ENCODE measurements at places on chromosomes 7 and 10.

DNA sequence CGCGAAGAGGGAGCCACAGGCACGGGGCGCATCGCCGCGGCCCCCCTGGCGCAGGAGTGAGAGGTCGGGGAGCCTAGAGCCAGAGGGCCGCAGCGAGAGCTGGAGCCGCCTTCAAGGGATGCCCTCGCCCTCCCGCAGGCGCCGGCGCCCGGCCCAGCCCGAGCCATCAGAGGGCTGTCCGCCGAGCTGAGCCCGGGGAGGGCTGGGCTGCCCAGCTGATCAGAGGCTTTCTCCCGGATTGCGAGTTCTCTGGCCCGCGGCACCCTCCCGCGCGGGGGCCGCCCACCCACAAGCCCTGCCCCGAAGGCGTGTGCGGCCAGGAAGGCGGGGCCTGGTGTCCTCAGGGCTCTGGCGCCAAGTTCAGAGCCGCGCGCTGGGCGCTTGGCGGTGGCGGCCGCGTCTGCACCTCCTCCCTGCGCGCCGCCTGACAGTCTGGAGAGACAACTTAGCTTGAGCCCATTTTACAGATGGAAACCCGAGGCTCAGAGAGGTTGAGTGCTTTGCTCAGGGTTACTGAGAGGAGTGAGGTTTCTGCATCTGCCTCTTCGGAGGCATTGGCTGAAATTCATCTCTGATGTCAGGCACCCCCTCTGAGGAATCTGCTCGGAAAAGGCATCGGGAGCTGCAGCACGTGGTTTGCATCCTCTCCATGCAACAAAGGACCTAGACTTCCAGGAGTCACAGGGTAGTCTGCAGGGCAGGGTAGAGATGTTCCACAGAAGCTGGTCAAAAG is 3.8 kb upstream of the ANTXRL start:
- DNase-seq: no peak

- no peak for DNase-seq
Observed at GRCh38 chr10:11261687-11262493, 244.2 kb downstream of the CELF2 start.

DNA sequence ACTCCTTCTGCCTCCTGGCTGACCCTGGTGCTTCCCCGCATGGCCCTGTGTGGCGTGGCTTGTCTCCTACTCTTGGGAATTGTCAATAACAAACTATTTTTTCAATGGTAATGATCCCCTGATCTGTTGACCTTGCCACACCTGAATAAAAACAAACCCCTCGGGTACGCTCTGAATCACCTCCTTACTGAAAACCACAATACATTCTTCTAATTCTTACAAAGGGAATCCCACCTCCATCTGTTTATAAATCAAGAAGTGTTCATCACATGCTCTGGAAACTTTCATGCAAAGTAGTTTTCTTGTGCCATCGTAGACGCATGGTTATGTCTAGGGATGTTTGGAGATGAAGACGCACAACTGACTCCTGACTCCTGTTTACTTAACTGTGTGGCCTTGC is 245.8 kb downstream of the FRMD4A start:
- no peak for DNase-seq

DNA sequence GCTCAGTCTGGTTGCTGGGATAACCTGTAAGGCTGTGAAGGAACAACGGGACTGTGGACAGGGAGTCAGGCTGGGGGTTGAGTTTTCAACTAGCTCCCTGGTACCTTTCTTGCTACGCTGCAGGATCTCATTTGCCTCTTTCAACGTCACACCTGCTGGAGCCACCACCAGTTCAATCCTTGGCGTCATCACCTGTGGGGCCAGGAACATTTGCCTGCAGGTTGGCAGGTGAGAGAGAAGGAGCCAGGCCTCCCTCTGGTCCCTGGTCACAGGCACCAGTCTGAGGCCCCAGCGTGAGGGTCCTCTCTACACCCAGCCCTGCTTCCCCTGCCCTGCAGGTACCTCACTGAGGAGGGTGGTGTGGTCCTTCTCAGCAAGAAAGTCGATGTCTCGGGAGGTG is 9.8 kb downstream of the IMPDH1 start:
- DNase-seq: no peak

DNA sequence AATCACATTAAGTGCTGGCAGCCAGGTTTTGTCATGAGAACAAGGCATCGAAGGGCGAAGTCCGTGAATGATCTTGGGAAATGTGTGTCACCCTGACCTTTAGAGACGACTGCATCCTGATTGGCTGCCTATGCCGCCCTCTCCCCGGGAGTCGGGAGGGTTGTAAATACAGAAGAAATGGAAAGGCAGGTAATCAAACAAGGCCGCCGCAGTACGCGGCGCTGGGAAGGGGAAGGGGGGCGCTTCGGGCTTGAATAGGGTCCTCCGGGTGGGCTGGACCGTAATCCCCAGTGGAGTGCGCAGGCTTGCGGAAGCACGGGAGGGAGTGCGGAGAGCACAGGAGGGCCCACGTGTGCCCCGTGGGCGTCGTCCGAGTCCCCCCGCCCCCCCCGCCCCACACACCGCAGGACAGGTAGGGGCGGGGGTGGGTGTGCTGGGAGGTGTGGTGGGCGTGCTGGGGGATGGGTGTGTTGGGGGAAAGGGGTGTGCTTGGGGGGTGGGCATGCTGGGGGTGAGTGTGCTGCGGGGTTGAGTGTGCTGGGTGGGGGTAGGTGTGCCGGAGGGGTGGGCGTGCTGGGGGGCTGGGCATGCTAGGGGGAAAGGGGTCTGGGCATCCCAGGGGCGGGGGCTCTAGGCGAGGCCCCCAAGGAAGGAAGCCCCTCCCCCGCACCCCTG is 169.4 kb downstream of the ARHGAP12 start:
- DNase-seq: no peak

DNA sequence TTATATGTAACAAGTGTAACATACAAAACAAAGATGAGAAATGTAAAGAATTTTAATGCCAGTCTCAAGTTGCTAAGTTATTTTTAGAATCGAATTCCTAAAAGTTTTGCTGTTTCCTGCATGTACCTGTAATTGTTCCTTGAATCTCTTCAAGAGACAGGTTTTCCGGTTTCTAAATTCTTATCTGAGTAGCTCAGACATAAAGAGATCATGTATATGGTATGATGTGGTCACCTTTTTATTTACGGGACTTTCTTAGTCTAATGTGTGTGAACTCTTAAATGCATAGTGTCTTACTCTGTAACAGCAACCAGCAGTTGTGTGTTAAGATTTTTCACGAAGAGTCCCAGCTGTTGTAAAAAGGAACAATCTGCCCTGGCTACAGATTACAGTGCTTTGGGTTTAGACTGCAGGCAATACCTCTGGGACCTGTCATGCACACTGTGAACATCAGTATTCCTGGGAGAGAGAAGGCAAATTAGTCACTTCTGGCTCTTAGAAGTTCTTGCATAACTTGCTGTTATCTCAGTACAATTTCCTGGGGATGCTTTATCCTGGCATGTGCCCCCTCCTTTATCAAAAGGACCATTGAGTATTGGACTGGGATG is 263.4 kb downstream of the BICC1 start:
- DNase-seq: no peak

DNA sequence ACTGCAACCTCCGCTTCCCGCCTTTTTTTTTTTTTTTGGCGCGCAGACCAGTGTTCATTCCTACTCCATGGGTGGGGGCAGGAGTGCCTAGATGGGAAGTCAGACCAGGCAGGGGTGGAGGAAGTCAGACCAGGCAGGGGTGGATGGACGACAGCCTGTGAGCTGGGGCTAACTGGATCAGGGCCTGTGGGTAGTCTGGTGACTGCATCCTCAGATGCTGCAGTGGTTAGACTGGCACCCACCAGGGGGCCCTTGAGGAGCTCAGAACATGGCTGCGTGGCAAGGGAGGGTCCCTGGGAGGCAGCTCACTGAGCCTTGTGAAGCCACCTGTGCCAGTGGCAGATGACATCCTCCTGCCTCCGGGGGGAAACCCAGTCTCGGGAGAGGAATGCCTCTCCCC is 35.1 kb downstream of the RCC1L start:
- no peak for DNase-seq

- no peak for DNase-seq
Observed at GRCh38 chr7:102156867-102157266, 129.8 kb upstream of the SH2B2 start.

- no peak for DNase-seq
Observed at GRCh38 chr7:99498546-99498944, 1.5 kb downstream of the ZNF394 start.

DNA sequence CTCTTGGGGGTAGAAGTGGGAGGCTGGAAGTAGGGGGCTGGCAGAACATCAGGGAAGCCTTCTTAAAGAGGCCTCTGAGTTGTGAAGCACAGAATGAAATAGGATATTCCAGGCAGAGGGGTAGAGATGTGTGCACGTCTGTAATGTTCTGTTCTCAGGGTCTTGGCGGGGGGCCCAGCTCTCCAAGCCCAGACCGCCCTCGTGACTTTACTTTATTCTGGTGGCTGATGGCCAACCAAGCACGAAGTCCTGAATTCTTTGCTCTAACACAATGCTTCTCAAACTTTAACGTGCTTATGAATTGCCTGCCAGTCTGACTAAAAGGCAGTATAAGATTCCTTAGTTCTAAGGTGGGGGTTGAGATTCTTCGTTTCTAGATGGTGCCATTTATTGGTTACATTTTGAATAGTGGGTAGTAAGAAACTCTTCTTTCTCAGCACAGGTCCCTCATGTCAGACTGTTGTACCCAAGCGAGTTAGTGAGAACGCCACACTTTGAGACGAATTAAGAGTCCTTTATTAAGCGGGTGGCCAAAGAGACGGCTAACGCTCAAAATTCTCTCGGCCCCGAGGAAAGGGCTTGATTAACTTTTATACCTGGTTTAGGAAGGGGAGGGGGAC is 8.2 kb downstream of the PRXL2A start:
- peak; percentile 31 for DNase-seq

DNA sequence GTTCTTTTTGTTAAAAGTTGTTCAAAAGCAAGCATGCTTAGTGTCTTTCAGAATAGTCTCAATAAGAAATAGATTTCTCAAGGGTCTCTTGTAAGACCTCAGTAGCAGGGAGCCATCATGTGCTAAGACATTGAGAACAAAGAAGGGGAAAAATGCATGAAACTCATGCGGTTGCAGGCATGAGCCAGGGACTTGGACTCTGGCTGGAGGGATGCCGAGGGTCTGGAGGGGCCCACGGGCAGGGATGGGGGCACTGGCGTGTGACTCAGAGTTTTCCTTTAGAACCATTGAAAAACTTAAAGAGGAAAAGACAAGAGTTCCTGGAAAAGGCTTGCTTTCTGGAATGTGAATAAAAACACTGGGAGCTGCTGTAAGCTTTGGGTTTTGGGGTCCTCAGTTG is 253.3 kb downstream of the CCDC3 start:
- no peak for DNase-seq

GRCh38 chr7:134879815-134880475 is 100.5 kb downstream of the CALD1 start:
- DNase-seq: no peak

- no peak for DNase-seq
Observed at GRCh38 chr7:122831436-122831835, 54.8 kb downstream of the CADPS2 start.

- no peak for DNase-seq
Observed at GRCh38 chr7:151308256-151308655, 33.4 kb upstream of the NUB1 start.

GRCh38 chr10:24720096-24720495 is 3.6 kb downstream of the ARHGAP21 start:
- DNase-seq: no peak

DNA sequence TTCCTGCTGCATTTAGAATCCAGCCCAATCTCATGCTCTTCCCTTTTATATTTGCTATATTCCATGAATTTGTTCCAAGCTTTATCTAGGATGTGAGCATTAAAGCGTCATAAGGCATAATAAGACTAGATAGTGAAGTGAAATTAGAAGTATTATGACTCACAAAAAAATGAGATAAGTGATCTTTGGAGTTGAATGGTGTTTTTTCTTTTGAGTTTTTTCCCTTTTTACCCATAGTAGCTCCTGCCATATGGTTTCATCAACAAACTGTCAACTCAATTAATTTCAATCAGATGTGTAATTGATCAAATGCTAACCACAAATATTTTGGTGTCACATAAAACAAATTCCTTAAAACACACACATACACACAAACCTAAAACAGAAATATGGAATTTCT is 17.0 kb downstream of the KLHDC10 start:
- peak; percentile 63 for DNase-seq

- DNase-seq: no peak
Observed at GRCh38 chr7:4650433-4651047, 31.6 kb upstream of the FOXK1 start.

DNA sequence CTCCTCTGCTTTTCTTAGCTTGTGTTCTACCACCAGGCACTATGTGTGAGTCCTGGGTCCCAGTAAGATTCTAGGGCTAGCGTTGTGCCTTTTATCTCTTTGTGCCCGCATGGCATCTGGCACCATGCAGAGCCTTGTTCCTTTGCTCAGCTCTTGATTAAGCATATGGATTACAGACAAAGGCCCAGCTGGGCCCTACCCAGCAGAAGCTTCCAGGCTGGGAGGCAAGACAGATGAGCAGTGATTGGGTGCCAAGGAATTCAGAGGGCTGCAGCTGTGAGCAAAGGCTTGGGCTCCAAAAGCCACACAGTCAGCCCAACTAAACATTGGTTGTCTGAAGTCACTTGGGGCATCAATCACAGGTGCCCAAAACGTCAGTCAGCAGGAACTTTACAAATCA is 2.0 kb downstream of the ACSM6 start:
- DNase-seq: no peak
